A549 (cell line): ENCODE measurements at places on chromosomes 3 and 15.

DNA sequence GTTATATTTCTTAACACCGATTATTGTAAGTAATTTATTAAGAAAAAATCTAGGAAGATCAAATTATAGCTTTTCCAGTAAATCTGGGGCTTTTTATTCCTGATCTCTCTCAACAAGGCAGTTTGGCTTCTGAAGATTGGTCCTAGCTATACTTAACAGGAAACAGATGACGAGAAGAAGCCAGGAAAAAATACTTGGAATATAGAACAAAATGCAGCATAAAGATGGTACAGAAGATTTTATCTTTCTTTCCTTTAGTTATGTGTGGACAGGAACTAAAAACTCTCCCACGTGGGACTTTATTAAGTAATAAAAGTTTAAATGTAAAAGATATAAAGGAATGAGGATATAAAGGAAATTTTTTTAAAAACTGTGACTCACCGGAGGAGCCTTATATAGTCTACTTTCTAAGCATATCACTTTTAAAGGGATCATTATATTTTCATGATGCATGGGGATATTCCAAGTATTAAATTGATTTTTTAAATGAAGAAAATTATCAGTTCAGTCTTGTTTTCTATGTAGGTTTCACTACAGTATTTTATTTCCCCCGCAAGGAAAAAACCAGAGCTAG is 8.2 kb downstream of the B3GNT5 start:
- no peak for DNase-seq

DNA sequence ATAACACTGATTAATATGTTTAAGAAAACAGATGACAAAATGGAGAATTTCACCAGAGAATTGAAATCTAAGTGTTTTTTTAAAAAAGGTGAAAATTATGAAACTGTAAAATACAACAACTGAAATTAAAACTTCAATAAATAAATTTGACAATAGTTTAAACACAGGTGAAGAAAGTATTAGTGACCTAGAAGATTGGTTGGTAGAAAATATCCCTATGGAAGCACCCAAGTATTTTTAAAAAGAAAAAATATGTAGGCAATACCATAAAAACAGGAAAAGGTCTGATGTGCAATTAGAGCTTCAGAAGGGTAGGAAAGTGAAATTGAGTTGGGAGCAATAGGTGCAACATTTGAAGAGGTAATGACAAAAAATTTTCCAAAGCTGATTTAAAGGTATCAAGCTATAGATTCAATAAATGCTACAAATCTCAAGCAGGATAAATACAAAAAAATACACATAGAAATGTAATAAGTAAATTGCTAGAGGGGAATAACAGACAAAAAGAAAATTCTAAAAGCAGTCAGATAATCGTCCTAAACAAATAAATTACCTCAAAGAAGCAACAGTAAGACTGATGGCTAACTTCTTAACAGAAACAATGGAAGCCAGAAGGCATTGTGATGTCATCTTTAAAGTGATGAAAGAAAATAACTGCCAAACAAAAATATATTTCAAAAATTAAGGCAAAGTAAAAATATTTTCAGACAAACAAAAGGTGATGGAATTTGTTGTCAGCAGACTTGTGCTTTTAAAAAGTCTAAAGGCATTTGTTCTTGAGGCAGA is 9.5 kb upstream of the IL12A start:
- DNase-seq, result no peak

DNA sequence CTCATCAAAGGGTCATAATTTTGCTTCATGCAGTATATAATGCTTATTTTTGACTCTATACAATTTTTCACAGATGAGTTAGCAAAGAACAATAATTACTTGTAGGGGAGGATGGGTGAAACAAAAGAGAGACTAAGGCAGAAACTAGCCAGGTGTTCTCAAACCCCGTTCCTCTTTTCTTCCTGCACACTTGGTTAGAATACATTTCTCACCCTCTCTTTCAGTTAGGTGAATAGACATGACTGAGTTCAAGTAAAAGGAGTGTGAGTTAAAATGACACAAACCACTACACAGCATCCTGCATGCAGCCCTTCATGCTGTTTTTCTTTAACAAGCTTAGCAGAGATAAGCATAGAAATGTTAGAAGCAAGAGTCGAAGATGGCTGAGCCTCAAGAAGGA is 922.2 kb downstream of the TBL1XR1 start:
- DNase-seq, result no peak

DNA sequence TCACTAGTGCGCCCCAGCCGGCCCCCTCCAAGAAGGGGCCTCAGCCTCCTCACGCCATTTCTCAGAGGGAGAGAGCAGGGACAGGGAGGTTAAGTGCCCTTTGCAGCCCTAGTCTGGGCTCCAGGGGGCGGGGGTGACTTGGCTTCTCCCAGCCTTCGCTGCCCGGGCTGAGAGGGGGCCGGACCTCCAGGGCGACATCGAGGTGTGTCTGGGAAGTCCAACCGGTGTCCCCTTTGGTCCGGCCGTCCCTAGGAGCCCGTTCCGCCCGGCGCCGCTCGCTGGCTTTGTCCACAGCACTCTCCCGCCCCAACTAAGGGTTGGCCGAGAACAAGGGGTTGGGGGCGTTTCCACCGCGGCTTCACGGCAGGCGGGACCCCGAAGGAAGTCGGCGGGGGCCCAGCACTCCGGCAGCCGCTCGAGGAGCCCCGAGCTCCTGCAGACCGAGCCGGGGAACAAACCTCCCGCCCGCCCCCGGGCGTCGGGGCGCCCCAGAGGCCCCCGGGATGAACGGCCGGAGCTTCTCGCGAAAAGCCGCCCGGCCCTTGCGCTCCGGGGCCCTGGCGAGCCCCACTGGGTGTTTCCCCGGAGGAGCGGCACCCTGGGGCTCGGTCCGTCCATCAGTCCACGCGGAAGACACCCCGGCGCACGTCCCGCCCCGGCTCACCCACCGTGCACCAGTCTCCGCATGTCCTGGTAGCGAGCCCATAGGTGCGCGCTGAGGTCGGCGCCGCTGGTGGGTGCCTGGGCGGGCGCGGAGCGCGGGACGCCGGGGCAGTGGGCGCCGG is 627 bp downstream of the NT5DC2 start:
- DNase-seq, result no peak

DNA sequence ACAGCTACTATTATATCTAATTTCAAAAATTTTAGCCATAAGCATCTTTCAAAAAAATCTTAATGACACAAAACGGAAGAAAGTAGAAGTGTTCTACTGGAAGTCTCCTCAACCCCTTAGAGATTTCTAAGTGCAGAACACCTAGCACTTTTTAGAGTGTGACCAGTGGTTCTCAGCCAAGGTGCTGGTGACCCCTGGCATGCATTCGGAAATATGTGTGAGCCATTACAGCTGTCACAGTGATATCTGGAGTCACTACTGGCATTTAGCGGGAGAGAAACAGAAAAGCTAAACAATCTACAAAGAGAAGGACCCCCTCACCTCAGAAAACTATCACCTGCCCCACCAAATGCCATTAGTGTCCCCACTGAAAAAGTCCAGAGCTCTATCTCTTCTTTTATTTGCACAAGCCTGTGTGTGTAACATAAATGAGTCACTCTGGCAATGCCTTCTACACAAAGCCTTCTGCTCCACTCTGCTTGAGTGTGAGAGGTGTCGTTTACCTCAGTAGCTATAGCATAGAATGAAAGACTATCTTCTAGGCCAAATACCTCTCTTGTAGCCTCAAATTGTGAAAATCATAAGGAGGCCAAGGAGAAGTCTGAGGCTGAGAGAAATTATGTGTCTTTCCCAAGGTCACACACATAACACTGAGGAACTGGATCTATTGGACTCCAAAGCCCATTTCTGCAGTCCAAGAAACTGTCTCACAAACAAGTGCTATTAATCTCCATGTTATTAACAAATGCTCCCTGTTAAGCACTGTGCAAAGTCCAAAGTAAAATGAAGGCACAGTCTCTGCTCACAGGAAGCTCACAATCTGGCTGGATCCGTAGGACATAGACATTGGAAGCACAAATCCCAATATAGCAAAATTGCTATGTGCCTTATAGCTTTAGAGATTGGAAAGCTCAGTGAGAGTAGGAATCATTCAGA is 28.5 kb upstream of the KCNMB2 start:
- DNase-seq, result no peak

- DNase-seq, result no peak
Observed at GRCh38 chr3:196645897-196646665, 6.6 kb downstream of the NRROS start.

- DNase-seq, result no peak
Observed at GRCh38 chr3:115281697-115282675, 134.9 kb upstream of the ZBTB20 start.

- DNase-seq, result no peak
Observed at GRCh38 chr3:106117490-106117858, 248.7 kb upstream of the CBLB start.

- no peak for DNase-seq
Observed at GRCh38 chr3:129530251-129530791, 1.9 kb downstream of the RHO start.

DNA sequence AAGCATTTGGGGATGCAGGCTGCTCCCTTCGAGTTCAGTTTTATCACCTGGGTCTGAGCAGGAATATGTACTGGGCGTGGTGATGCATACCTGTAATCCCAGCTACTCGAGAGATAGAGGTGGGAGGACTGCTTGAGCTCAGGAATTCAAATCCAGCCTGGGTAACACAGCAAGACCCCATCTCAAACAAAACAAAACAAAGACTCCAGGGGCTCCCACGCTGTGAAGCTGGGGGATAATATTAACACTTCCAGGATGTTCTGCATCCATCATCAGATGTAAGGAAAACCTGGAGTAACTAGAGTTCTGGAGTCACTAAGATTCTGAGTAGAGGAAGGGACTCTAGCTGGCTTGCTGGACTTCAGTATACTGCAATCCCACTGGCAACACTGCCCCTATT is 40.6 kb downstream of the LYZL4 start:
- DNase-seq, result no peak

GRCh38 chr15:66231394-66232266 is 21.9 kb downstream of the MEGF11 start:
- DNase-seq, result no peak

DNA sequence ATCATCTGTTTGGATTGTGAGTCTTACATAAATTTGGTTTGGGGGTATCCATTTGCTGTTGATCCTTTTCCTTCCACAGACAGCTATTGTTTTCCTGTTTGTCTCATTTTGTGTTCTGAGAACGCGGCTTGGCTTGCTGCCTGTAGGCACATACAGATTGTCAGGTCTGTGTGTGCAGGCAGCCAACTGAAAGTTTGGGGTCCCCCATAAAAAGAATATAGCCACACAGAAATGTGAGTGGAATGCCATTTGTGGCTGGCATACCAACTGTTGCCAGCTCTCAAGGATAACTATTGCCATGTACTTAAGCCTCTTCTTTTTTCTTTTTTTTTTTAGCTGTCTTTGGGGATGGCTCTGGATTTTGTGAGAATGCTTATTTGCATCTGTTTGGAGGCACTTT is 1308.0 kb downstream of the ROBO1 start:
- DNase-seq, result no peak

DNA sequence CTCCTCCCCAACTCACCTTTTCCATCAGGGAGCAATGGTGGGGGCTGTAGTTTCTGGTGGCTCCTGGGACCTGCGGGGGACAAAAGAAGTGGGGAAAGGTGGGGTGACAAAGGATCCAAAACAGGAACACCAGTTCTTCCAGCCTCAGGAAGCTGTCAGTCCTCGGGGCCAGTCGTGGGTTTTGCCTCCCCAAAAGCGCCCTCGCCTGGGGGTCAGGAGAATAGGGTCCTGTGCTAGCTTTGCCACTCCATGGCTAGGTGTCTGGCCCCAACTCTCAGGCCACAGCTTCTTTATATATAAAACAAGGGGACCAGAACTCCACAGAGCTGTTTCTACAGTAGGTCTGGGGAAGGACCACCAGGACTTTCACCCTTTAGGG is 4.0 kb downstream of the CCDC9B start:
- no peak for DNase-seq

GRCh38 chr15:88658070-88658965 is 19.5 kb downstream of the ISG20 start:
- no peak for DNase-seq

- DNase-seq, result no peak
Observed at GRCh38 chr3:2274526-2274925, 175.9 kb downstream of the CNTN4 start.

DNA sequence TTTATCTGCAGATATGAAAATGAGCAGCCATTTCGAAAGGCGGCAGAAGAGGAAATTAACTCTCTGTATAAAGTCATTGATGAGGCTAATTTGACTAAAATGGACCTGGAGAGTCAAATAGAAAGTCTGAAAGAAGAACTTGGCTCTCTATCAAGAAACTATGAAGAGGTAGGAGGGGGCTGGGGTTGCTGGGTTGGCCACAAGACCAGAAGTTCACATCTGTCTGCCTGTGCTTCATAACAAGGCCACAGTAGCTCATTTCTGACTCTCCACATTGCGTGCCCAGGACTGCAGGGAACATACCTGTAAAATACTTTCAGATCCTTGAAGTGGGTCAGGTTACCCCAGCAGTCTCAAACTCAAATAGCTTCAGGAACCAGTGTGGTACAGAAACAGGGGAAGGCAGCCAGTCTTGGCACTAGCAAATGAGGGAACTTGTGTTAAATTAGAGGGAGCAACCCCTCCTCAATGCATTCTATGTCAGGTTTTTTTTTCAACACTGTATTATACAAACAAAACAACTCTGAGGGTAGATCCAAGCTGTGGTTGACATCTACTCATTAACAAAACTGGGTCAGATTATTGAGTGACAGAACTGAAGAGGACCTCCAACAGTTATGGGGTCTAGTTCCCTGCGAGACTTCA is 48.7 kb downstream of the BFSP2 start:
- no peak for DNase-seq

DNA sequence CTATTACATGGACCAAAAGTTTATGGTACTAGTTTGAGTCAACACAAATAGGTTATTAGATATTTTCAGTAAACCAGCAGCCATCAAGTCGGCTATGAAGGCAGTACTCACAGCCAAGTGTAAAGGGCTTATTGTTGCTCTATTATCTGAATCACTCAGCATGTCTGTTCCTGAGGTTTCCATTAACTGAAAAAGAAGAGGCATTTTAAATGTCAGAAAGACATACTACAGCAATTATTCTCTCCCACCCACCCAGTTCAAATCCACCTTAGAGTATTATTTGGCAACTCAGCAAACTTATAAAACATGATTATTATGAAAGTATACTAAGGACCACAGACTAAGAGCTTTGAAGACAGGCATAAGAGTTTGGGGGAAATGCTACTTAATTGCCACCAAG is 93.1 kb downstream of the BTD start:
- DNase-seq, result no peak

GRCh38 chr3:72310419-72311380 is 525.8 kb upstream of the PROK2 start:
- DNase-seq, result no peak

- no peak for DNase-seq
Observed at GRCh38 chr3:52752045-52752660, 18.6 kb downstream of the NEK4 start.

- no peak for DNase-seq
Observed at GRCh38 chr3:64977308-64978100, 289.7 kb upstream of the ADAMTS9 start.
